NCI-H2171 treated with DMSO at 0.1 percent for 48 hours (cell line): ENCODE measurements at places on chromosomes 7 and 10.

DNA sequence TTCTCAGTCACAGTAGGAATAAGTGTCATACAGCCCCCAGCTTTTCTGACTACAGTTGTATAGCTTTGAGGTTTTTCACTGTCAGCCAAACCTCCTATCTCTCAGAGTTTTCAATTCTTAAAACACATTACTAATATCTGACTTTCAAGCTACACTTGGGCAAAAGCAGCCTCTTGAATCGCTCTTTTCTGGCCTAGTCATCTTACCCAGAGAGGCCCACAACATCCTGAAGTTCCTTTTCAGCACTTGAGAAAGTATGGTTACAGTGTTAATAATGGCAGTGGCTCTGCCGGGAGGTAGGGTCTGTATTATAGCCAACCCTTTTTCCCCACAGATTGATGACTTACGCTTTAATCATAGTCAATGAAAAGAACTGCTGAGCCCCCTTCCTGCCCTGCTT is 181.0 kb downstream of the LRRC4 start:
- no peak for DNase-seq

DNA sequence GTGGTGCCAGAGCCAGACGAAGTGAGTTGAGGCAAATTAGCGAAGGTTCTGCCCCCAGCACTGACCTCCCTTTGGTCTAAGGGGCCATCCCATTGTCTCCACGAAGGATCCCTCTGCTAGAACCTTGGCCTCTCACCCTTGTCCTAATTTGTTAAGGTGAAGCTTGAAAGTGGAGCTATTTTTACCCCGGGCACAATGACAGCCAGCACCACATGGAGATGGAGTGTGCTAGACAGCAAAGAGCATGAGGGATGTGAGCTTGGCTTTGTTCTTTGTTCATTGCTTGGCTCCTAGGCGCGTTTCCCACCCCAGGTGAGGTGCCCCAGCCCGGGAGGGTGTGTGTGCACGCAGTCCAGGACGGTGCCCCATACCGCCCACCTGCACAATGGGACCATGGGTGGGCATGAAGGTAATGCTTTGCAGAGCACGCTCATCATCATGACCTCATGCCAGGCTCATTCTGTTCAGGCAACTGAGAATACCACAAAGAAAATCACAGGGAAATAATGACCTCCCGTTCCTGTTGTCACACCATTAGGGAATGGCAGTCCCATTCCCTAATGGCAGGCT is 361.0 kb upstream of the FZD8 start:
- DNase-seq: no peak

GRCh38 chr10:33123680-33124079 is 165.7 kb upstream of the ITGB1 start:
- DNase-seq: no peak

- DNase-seq: peak; percentile 64
Measured at GRCh38 chr10:101018600-101019439, 12.1 kb downstream of the PDZD7 start.

DNA sequence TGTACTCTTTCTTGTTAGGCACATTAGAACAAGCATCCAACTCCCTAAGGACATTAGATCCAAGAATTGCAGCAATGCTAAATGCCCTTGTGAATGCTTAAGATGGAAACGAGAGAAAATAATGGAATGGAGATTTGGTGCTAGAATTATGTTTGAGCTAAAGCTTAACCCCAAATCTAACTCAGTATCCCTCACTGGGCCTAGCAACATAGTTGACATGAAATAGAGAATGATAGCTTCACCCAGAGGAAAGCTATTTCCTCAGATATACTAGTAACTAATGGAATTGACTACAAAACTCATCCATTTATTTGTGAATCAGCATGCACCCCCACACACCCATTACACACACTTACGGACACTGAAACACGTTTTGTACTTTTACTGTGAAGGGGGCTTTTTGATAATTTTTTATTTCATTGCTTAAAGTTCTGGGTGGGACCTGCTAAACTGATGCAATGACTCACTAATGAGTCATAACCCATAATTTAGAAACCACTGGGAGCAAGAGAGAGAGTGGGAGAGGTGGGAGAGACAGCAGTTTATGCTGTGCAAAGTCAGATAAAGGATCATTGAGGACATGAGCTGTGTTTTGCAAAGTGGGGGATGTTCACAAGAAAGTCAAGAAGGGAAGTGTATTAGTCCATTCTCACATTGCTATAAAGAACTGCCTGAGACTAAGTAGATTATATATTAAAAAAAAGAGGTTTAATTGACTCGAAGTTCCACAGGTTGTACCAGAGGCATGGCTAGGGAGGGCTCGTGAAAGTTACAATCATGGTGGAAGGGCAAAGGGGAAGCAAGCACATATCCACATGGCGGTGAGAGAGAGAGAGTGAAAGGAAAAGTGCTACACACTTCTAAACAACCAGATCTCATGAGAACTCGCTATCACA is 382.7 kb downstream of the SFMBT2 start:
- DNase-seq: no peak

- DNase-seq: no peak
Measured at GRCh38 chr10:17891435-17891834, 60.3 kb upstream of the SLC39A12 start.

GRCh38 chr10:21746118-21746517 is 212.1 kb downstream of the MLLT10 start:
- no peak for DNase-seq

- no peak for DNase-seq
Measured at GRCh38 chr7:16115374-16115773, 306.0 kb downstream of the CRPPA start.

DNA sequence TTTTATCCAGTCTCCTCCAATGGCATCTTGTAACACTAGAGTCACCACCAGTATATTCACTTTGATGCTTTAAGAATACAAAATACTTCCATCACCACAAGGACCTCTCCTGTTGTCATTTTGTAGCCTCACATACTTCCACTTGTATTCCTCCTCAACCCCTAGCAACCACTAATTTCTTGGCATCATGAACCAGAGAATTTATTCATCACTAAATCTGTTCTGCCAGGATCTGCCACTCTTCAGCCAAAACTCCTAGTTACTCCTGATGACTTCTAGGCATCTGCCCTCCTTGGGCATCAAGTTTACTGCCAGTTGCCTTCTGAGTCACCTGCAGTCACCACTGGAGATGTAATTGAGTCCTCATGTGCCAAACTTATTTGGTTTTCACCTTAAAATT is 906.8 kb downstream of the CNTNAP2 start:
- no peak for DNase-seq

GRCh38 chr10:17426263-17426750 is 28.1 kb downstream of the ST8SIA6 start:
- no peak for DNase-seq

DNA sequence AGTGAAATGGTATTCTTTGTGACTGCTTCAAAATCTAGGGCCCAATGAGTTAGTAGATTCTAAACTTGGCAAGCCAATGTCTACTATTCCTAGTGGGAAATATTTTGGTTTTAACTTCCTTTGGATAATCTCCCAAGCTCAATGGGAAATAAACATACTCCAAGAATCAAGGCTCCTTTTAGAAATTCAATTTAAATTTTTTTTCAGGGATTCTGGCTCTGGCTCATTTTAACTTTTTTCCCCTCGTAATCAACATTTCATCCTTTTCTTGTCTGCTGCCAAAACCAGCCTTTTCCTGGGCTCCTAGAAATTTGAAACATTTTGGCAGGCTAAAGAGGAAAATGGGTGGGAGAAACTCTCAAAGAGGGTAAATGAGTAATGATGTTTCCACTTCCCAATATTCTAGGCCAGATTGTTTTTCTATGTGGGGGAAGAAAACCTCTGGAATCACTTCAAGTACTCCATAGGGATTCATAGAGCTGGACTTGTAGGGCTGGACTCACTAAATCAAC is 85.6 kb upstream of the AGR3 start:
- DNase-seq: no peak

DNA sequence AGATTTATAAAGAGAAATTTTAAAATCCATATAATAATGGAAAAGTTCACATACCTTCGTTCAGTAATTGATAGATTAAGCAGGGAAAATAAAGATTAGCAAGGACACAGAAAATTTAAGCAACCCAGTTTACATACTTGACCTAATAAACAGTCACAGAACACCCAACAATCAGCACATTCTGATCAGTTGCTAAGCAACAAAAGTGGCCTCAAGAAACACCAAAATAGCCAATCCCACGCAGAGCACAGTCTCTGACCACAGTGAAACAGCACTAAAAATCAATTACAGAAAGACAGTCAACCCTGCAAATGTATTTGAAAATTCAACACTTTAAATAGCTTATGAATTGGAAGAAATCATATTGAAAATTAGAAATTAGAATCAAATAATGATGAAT is 39.3 kb upstream of the DRGX start:
- no peak for DNase-seq

GRCh38 chr7:126818393-126819196 is 434.1 kb downstream of the GRM8 start:
- DNase-seq: no peak

- DNase-seq: no peak
Measured at GRCh38 chr7:70597066-70597465, 534.9 kb upstream of the GALNT17 start.

DNA sequence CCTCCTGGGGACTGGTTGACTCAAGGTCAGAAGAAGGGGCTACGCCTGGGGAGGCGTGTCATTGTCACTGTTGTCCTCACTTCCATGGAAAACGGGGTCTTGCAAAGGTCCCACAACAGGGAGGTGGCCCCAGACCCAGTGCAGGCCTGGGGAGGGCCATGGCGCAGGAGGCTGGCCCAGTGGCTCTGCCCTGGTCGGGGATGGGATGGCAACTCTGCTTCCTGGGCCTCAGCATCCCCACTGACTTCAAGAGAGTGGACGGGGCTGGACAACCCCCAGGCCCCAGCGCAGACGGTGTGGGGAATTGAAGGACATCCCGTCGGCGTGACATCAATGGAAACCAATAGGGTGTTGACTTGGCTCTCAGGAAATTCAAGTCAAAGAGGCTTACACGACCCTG is 35.2 kb downstream of the MICALL2 start:
- no peak for DNase-seq
